ENCODE measurements at places on chromosomes 16 and 17.

DNA sequence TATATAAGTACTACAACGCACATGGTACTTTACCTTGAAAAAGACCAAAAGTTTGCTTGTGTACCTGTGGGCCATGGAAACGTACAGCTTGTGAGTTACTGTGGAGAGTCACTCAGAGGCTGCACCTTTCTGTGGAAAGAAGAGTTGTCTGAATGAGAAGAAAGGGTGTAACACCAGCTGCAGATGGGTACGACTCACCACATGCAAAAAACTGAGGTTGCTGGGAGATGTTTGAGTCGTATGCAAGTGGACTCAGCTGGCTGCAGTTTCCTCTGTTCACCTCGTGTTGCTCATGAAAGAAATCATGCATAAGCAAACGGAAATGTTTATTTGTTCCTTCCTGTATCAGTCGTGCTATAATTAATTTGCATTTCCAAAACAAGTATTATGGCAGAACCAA lies 22.4 kb upstream of the DYNLRB2 start:
- no peak for DNase-seq

GRCh38 chr16:85171004-85171758 lies 58.9 kb upstream of the CIBAR2 start:
- DNase-seq: no peak

DNA sequence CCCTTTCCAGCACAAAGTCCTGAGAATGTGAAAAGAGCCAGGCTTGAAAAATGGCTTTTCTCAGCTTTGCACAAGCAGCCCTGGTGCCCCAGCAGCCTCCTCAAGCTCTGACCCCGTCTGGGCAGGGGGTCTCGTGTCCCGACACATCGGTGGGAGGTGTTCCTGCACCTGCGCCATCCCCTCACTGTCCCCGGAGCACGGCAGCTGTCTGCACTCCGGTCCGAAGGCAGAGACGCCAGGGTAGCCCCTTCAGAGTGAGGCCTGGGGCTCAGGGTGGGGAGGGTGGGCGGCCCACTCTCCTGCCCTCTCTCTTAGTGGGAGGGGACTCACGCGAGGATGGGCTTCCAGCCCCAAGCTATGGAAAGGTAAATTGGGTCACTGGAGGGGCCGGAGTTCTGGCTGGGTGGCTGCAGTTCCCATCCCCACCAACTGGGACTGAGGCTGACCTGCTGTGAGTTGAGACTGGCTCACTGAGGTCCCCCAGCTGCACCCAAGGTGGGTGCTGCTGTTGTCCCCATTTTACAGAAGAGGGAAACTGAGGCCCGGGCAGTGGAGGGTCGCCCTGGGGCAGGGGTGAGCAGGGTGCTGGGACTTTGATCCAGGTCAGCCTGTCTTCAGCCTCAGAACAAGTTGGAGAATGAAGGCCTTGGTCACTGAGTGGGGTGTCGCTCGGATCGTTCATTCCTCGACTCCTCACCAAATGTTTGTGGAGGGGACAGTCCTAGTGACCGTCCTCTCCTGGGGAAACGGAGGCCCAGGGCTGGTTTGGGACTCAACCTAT lies 2.3 kb upstream of the BAIAP3 start:
- DNase-seq: no peak

GRCh38 chr16:66409156-66409555 lies 17.9 kb upstream of the BEAN1 start:
- no peak for DNase-seq

DNA sequence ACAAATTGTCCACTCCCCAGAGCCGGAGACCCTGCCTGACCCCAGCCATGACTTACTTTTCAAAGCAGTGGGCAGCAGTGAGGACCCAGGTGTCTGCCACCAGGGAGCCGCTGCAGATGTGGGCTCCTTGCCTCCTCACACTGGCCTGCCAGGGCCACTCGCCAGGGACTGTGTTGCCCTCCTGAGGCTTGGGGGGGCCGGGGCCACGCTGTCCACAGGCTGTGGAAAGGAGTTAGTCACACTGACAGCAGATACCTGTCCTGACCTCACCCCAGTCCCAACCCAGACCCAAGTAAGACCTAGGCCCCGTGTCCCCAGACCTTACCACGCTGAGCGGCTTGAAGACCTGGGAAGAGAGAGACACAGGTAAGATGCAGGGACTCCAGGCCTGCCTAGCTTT lies 1.3 kb downstream of the PRSS53 start:
- no peak for DNase-seq
